Epithelial cell of proximal tubule (primary cell): ENCODE measurements at places on chromosomes 7 and 10. TPM values are rescaled to one million over a fixed set of nuclear protein-coding genes. Genes with fewer than 3 reads are reported as not detected.
A peak's percentile ranks its signal among the peaks of the same experiment; 100 is the strongest.

Gene OR2A12
- total RNA-seq: not detected in 2 replicates

- peak; percentile 94 for DNase-seq
These were observed 57.8 kb downstream of the BAMBI start for GRCh38 chr10:28734938-28735759.

Gene TAF3
- total RNA-seq: 3.0 and 4.8 TPM in 2 replicates

DNA sequence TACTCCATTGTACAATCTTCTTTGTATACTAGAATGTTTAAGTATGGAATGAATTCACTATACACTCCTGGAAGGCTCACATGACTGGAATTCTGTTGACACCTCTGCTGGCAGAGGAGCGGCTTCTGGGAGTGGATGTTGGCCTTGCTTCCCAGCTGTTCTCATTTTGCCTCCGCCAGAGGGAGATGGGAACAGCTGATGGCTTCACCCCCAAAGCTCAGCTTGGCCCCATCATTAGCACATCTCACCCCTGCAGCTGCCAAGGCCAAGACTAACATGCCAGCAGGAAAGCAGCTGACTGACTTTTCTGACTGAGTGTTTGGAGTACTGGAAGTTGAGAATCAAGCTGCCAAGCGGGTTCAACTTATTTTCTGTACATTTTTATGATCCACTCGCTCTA lies 15.1 kb downstream of the ADAM12 start:
- no peak for DNase-seq

- no peak for DNase-seq
These were observed 14.2 kb downstream of the SLC37A3 start for GRCh38 chr7:140383954-140384713.

GRCh38 chr10:113337142-113337541 lies 215.7 kb upstream of the HABP2 start:
- DNase-seq: no peak

DNA sequence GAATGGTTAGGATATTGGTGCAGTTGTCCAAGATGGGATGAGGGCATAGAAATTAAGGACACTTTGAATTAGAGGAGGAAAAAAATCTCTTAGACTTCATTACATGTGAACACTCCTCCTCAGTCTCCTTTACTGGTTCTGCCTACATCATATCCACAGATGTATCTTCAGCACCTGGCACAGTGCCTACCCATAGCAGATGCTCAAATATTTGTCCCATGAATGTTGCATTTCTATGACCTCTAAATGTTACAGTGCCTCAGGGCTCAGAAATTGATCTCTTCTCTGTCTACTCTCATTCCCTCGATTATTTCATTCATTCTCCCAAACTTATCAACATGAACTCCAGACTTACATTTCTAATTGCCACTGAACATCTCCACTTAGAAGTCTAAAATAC lies 17.1 kb downstream of the CNNM1 start:
- DNase-seq: no peak

Gene NDUFB8
- 217 and 269 TPM in 2 replicates for total RNA-seq

Gene NPC1L1
- 0.23 and 0.94 TPM in 2 replicates for total RNA-seq

DNA sequence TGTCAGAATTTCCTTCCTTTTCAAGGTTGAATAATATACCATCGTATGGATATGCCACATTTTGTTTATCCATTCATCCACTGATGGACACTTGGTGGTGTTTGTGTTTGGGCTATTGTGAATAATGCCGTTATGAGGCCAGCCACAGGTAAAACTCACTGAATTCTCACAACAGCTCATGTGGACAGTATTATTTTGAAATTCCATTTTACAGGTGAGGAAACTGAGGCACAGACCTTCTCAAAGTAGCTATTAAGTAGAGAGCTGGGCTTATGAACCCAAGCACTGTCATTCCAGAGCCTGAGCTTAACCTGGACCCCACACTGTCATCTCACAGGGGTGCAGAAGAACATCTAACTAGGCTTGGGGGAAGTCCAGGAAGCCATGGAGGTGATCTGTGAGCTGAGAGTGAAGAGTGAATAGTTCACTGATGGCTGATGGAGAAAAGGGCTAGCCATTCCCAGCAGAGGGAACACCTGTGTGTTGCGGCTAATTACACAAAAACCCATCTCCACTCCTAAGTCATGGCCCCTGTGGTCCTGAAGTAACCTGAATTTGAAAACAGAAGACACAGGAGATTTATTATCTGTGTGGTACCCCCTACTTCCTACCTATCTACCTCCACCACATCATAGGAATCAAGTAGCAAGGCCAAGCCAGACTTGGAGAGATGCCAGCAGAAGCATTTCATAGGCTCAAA lies 8.7 kb downstream of the INMT start:
- no peak for DNase-seq

Gene WNT8B
- not detected in 2 replicates for total RNA-seq

Gene ANKRD7
- total RNA-seq: 0.69 and 1.5 TPM in 2 replicates

DNA sequence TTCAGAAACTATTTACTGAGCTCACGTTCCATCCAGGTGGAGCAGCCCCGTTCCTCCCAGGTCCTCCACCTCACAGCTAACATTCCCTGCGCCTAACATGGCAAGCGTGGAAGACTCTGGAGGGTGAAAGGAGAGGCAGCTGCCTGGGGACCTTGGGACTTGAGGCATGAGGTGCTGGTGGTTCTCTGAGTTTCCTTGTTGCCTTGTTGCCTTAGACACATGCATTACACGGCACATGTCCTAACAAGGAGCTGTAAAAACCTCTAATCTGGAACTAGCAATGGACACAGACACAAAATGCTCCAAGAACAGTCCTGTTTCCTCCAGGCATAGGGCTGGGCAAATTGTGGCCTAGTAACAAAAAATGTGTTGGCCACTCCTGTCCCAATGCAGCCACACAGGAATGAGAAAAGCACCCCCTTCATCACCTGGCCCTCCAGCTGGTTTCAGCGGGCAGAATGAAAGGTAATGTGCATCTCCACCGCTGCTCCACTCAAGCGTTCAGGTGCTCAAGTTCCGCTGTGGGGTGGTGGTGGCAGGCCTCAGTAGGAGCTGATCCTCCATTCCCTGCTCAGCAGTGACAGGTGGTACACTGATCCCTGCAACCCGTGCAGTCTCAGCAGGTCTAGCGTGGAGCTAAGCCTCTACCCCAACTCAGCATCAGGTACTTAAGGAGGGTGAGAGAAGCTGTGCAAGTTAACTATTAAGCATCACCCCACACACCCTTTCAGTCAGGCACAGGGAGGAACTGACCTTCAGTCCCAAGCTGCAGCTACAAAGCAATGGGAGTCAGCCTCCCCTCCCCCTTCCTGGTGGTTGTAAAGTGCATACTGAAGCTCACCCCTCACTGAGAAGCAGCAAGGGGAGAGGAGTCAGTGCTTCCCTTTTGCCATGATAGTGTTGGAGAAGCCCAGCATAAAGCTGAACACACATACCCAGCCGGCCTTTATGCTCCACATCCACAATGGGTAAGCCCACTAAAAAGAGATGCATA lies 382.8 kb downstream of the SDK1 start:
- no peak for DNase-seq

Gene EXOC6
- total RNA-seq: 12.1 and 12.5 TPM in 2 replicates

Gene TMEM229A
- total RNA-seq: not detected in 2 replicates

- no peak for DNase-seq
These were observed 160.4 kb upstream of the LAMB4 start for GRCh38 chr7:108290459-108291151.

Gene STEAP1
- total RNA-seq: 3.4 and 8.0 TPM in 2 replicates

- DNase-seq: no peak
These were observed 57.3 kb upstream of the APBB1IP start for GRCh38 chr10:26380815-26381214.

DNA sequence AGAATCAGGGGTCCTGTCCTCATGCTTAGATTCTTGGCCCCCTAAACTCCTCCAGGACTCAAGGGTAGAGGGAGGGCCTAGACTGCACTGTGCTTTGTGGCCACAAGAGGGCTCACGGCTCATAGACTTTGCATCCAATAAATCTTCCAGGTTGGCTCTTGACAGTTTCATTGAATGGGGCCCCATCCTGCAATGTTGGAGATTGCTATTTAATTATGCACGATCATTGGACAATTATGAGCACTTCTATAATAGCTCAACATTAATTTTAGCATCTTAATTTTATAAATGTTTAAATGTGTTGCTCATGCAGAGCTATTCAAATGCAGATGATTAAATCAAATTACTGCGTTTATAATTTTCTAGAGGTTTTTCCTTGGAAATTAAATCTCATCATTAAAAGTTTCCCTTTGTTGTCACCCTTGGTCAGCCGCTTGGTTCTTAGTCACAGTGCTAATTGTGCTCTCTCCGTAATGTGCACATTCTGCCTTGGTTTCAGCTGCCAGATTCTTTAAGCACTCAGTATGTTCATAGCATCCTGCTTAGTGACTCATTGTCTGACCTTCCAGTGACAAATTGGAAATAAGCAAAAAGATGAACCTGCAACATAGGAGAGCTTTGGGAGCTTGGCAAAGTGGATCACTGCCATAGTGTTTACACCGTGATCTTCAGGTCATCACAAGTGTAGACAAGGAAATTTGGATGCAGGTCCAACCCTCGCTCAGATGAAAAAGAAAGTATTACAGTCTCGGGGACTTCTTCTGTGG lies 33.4 kb upstream of the PLPP4 start:
- no peak for DNase-seq

DNA sequence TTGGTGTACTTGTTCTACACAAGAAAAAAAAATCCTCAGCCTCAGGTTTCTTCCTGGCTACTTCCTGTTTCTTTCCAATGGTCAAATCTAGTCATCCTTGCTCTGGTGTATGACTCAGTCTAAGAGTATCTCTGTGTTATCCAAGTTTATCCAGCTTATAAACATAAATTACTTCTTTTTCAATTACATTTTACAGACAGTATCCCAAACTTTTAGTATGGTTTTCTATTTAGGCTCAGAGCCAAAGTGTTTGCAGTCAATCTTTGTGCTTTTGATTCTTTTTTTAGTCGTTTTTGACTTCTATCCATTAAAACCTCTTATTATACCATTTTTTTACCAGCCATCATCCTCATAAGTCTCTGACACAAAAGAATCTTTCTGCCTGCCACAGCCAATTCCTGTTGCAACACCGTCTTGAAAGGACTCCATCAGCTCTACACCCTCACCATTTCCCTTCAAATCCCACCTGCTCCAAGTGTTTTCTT lies 294.6 kb downstream of the PTEN start:
- DNase-seq: peak; percentile 71

Gene NRAP
- not detected in 2 replicates for total RNA-seq

DNA sequence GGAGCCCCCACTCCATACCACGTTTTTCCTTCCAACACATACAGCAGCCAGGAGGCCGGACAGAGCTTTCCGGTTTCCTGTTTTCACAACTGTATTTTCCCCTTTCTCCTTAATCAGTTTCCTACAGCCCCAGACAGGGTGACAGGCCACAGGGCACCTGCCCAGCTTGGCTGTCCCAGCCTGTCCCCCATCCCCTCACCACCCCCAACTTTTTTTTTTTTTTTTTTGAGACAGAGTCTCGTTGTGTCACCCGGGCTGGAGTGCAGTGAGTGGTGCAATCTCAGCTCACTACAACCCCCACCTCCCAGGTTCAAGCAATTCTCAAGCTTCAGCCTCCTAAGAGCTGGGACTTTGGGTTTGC lies 10.3 kb upstream of the HSPB1 start:
- DNase-seq: no peak

- DNase-seq: no peak
These were observed 42.1 kb upstream of the IKZF1 start for GRCh38 chr7:50262446-50262845.

Gene IQCE
- total RNA-seq: 8.7 and 25.0 TPM in 2 replicates

Gene AKR1C4
- not detected in 2 replicates for total RNA-seq

GRCh38 chr7:155182406-155182970 lies 112.4 kb downstream of the HTR5A start:
- no peak for DNase-seq

Gene CRPPA
- total RNA-seq: 0.52 and 1.8 TPM in 2 replicates

GRCh38 chr7:2003931-2004812 lies 228.6 kb downstream of the MAD1L1 start:
- no peak for DNase-seq

Gene HOXA13
- not detected in 2 replicates for total RNA-seq

DNA sequence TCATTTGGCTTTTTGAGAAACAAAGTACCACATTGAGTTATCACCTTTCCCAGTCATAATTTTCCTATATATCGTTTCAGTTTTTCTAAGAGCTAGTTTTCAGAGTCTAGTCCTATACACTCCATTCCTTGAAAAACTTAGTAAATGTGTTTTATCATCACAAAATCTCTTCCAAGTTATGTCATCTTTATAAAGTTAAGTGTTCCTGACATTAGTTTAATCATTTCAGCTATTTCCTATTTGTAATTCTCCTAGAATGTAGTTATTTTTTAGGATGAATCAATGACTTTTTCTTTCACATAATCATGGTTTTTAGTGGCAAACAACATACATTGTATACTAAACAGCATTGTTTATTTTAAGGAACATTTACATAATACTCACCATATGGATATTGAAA lies 191.7 kb upstream of the BET1 start:
- no peak for DNase-seq

Gene C10orf67
- 0.40 and 0.43 TPM in 2 replicates for total RNA-seq

Gene SMIM30
- 43.3 and 51.9 TPM in 2 replicates for total RNA-seq

DNA sequence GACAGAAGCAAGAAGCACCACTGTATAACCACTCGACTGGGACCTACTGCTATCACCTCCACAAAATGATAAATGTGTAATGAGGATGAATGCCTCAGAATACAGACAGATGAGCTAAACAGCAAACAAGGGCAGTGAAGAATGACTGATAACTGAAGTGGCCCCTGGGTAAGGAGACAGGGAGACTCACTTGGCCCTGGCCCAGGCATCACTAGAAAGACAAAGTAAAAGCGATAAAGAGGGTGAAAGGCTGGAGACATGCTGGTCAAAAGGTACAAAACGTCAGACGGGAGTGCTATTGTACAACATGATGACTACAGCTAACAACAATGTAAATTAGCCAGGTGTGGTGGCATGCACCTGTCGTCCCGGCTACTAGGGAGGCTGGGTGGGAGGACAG lies 27.8 kb upstream of the APBB1IP start:
- no peak for DNase-seq

Gene SLF2
- 22.0 and 25.6 TPM in 2 replicates for total RNA-seq

DNA sequence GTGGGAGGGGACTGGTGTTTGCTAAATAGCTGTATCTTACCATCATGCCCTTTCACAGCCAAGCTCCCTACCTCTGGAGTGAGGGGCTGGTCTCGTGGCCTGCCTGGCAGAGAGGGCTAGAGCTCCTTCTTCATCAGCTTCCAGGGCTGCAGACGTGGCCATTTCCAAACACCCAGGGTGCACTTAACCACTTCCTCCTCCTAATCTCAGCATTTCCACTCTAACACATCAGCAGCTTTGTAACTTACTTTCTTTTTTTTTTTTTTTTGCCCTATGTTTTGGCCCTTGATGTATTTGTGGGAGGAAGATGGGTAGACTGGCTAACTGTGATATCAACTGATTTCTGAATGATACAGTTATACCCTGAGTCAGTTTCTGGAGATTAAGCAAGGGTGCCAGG lies 27.4 kb downstream of the LRRC4 start:
- no peak for DNase-seq
